ENCODE measurements at places on chromosomes 12 and 14. TPM values are rescaled to one million over a fixed set of nuclear protein-coding genes. Genes with fewer than 3 reads are reported as not detected.
A peak's percentile ranks its signal among the peaks of the same experiment; 100 is the strongest.

The TAS2R30 gene
- total RNA-seq, result 1.5 TPM

DNA sequence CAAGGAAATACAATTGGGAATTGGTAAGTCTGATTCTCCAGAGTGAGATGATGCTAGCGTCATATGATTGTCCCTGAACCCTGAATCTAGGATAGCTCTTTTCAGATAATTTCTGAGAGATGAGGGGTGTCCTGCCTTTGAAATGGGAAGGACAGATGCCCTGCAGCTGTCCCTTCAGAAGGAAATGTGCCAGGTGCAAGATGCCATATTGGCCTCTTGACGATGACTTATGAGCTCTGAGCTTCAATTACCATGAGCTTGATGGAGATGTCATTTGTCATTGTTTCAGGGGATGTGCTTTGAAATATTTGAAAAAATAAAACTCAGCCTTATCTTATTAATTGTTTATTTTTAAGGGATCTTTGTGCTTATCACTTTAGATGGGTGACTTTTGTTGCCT, 185.1 kb downstream of the DACT1 start:
- no peak for DNase-seq

- DNase-seq, result no peak
Measured at GRCh38 chr14:98544174-98544573, 727.8 kb downstream of the BCL11B start.

DNA sequence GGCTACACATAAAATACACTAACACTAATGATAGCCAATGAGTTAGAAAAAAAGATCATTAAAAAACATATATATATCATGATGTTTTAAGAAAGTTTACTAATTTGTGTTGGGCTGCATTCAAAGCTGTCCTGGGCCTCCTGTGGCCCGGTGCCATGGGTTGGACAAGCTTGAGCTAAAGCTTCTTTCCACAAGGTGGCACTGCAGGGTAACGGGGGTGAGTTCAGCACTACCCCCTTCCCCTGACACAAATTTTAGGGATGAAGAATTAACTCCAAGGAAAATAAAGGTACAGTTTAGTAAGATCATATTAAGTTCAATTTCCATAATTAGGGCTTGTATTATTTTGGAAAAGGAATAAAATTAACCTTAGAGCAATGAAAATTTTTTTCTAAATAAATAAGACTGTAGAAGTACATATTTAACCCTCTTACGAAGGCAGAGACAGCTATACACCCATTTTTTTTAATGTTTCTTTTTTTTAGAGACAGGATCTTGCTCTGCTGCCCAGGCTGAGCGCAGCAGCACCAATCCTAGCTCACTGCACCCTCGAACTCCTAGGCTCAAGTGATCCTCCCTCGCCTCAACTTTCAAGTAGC, 38.9 kb downstream of the PPP1R13B start:
- peak; percentile 58 for DNase-seq

GRCh38 chr14:74548881-74549280, 55.3 kb downstream of the ISCA2 start:
- DNase-seq, result no peak

DNA sequence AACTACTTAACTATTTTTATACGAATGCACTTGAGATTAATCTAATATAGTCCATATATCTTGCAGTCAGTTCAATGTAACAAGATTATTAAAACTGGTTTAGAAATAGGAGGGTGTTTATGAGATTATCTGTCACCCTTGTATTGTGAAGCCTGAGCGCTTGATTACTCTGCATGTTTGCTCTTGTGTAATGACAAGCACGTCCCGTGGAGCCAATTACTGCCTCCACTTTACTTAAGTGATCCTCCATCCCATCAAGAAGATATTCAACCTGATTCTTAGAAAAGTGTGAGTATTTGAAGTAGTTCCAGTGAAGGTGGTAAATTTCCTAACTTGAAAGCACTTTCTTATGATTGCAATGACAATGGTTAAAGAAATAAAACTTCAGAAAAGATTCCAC, 415.2 kb upstream of the GARIN6 start:
- DNase-seq, result no peak

DNA sequence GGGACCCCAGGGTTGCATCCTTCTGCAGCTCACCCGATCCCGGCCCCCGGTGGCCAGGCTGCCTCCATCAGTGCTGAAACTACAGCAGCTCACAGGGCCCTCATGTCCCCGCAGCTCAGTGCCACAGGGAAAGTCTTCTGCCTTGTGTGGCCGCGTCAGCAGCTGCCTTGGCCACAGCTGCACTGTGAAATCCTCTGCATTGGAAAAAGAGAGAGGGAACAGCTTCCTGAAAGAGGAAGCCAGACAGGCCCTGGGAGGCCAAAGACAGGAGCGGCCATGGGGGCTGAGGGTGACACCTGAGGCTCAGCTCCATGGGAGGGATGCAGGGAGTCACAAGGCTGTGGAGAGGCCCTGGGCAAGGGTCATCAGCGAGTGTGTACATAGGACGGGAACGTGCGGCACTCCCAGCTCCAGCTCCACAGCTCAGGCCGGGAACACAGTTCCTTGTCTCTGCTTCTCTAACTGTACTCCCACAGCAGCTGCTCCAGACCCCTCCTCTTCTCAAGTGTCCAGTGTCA, 32.7 kb downstream of the PARP2 start:
- DNase-seq, result no peak

- no peak for DNase-seq
Measured at GRCh38 chr12:25887367-25887766, 71.1 kb upstream of the RASSF8 start.

DNA sequence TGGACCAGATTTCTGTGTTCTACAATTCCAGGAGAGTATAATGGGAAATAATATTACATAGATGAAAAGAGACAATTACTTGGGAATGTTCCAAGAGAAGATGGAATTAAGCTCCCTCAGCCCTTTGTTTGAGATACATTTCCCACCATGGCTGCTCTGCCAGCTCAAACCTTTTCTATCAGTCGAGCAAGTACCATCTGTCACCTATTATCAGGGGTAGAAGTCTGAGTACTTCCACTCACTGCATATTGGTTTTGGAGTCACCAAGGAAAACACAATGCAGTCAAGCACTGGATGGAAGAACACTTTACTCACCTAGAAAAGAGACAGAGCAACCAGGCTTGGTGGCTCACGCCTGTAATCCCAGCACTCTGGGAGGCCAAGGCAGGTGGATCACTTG, 270.4 kb upstream of the FAR2 start:
- no peak for DNase-seq

DNA sequence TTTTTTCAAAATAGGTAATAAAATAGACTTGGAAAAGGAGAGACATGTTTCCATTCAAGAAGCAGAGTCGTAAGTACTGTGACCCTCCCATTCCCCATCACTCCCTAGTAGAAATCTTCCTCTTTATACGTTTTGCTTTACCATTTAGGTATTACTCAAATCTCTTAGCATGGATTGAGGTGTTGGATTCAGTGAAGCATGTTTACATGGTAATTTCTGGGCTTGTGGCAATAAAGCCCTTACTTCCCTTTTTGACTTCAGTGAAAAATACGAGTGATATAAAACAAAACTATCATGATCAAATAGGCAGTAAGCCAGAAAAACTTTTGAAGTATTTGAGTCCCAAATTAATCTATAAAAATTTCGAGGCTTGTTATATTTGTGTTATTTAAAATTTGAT, 27.4 kb downstream of the RAB21 start:
- no peak for DNase-seq

DNA sequence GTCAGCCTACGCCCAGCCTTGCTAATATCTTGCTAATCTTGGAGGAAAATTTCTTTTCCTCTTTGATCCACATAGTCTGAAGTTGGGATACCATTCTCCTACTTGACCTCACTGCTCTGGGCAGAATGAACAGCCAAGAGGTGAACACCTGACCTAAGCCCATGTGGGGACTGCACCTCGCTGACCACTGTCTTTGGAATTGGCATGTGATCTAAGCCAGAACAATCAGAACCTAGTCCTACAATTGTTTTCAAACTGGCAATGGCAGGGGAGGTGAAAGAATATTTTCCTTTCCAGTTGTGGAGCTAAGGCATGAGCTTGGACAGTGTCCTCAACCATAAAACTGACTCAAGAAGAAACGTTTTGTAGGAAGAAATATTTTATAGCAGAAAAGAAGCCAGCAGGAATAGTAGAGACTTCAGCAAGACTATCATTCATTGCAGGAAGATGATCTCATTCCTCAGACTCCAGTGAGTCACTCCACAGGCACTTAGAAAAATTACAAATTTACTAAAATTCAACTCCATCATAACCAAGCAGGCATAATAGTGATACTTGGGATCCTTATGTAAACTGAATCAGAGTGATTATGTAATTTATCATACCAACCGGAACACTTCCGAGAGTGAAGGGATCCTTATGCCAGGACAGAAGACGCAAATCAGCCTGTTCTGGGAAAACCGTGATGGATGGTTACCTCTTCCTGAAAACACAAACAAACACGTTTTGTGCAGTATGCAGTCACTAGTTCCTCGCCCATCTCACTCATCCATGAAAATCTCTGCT, 14.7 kb downstream of the PTPRO start:
- no peak for DNase-seq

The GUCY2C gene
- total RNA-seq, result not detected

GRCh38 chr14:59293935-59294661, 105.6 kb downstream of the DAAM1 start:
- DNase-seq, result no peak

DNA sequence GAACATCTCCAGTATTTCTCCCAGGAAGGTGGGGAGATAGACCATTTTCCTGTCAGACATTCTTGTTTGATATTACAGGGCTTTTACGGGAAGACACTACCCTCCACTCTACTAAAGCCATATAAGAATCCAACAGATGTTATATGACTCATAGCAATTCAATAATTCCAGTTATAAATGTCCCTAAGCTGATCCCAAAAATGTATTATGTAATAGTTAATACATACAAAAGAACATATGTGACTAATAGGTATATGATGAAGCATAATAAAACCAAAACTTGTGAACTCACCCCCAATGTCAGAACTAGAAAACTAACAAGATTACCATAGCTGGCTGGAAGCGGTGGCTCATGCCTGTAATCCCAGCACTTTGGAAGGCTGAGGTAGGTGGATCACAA, 84.2 kb downstream of the EFCAB11 start:
- no peak for DNase-seq

DNA sequence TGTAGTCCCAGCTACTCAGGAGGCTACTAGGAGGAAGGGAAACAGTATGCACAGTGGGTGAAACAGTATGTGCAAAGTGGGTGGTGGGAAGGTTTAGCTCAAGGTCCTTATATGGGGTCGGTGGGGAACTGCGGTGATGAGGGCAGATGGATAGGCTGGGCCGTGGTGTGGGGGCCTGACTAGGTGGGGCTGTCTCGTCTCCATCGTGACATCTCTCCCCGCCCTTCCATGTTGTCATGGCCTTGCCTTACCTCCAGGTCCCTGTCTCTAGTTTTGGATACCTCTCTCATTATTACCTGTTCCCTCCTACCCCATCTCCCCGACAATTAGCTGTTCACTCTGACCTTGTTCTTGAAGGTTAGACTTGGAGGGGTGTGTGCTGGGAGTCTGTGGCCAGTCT, 4.4 kb upstream of the NR4A1 start:
- no peak for DNase-seq

DNA sequence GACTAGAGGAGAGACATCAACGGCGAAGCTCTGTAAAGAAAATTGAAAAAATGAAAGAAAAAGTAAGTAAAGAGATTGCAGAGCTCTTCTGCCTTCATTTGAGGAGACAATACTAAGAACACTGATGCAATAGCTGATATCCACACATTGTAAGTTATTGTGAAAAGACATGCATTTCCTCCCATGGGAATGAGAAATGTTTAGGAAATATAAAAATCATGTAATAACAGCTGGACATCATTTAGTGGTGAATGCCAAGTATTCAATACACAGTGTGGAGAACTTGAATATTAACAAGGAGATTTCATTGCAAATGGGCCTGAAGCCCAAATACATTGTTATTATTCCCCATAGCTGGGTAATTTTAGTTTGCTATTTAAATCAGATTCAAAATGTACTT, 179.2 kb downstream of the KICS2 start:
- DNase-seq, result no peak

Data from HCT116 (cell line).